C1 segment of cervical spinal cord (tissue), 14 donors: ENCODE measurements at places on chromosomes 12 and 14.

DNA sequence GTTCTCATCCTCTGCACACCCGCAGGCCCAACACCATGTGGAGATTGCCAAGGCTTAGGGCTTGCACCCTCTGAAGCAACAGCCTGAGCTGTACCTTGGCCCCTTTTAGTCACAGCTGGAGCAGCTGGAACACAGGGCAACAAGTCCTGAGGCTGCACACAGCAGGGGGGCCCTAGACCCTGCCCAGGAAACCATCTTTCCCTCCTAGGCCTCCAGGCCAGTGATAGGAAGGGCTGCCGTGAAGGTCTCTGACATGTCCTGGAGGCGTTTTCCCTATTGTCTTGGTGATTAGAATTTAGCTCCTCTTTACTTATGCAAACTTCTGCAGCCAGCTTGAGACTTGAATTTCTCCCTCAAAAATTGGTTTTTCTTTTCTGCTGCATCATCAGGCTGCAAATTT, 373.5 kb upstream of the CLEC14A start:
- no peak for DNase-seq

GRCh38 chr12:113049976-113050742, 6.4 kb upstream of the DTX1 start:
- DNase-seq: no peak

DNA sequence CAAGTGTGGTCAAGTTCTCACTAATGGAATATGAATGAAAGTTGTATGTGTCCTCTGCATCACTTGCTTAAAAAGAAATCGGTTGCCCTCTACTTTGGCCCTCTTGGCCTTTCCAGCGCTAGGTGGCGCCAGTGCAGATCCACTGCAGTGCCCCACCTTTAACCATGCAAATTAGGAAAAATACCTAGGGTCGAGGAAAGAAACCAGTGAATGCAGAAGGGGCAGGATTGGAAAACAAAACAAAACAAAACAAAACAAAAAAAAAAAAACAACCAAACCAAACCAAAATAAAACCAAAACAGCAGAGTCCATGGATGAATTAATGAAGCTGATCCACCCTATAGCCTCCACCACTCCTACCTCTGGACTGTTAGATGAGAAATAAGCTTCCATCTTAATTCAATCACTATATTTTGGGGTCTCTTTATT, 12.9 kb upstream of the NEMF start:
- peak; percentile 37 for DNase-seq

GRCh38 chr12:50985322-50985721, 33.0 kb downstream of the HIGD1C start:
- no peak for DNase-seq

DNA sequence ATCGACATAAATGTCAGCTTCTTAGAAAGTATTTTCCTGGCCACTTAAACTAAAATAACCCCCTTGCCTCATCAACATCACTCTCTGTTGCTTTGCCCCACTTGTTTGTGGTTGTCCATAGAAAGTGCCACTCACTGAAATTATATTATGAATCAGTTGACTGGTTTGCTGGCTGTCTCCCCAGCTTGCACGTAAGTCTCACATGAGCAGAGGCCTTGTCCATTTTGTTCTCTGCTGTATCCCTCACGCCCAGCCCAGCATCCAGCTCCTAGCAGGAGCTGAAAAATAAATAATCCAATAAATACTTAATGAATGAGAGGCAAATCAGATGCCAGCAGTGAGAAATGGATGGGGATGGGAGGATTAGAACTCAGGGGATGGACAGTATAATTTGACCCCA, 159.3 kb downstream of the KSR2 start:
- no peak for DNase-seq

GRCh38 chr12:13278249-13278787, 81.8 kb downstream of the EMP1 start:
- DNase-seq: no peak

DNA sequence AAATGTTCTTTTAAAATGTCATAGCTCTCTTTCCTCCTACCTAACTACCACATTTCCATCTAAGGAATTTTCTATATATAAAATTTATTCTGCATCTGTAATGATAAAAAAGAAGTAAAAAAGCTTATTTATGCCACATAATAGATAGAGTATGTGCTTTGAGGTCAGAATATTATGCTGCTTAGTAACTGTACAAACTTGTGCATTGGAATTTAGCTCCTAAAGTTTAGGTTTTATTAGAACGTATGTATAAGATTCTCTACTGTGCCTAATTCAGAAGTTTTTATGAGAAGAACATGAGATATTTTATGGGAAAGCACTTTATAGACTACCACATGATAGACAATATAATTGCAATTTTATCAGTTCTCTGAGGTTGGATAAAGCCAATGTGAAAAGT, 384.6 kb downstream of the SLC16A7 start:
- DNase-seq: no peak

DNA sequence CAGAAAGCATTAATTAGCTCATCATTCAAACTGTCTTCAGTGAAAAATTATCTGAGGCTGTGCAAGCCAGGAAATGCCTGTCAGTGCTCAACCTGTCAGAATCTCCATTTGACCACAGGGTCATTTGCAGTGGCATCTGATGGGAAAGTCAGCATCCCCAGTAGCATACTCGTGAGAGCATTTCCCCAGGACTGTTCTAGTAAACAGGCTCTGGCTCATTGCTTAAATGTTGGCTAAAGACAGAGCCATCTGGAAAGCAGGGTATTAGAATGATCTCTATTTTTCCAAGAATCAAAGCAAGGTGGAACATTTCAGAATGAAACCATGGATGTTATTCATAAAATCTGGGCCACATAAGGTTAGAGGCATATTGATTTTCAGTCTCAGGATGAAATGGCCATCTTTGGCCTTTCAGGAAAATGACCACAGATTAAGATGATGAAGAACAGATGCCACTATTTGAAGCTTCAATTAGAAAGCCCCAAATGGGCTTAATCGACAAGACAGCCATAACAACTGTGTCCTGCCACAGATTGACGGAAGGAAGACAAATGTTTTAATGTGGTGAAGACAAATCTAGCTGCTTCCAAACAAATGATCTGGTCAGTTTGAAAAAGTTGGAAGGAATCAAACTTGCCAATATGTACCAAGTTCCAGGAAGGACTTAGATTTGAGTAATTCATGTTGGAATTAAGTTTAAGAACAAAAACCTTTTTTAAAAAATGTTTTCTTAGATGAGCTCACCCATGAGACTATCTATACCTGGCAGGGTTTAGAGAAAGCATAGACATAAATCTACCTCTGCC, 94.0 kb upstream of the FAR2 start:
- no peak for DNase-seq

DNA sequence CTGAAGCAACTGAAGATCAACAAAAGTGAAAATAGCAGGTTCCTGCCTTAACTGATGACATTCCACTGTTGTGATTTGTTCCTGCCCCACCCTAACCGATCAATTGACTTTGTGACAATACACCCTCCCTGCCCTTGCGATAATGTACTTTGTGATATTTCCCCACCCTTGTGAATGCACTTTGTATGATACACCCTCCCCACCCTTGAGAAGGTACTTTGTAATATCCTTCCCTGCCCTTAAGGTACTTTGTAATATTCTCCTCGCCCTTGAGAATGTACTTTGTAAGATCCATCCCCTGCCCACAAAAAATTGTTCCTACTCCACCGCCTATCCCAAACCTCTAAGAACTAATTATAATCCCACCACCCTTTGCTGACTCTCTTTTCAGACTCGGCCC, 41.4 kb downstream of the BCAT1 start:
- DNase-seq: no peak

DNA sequence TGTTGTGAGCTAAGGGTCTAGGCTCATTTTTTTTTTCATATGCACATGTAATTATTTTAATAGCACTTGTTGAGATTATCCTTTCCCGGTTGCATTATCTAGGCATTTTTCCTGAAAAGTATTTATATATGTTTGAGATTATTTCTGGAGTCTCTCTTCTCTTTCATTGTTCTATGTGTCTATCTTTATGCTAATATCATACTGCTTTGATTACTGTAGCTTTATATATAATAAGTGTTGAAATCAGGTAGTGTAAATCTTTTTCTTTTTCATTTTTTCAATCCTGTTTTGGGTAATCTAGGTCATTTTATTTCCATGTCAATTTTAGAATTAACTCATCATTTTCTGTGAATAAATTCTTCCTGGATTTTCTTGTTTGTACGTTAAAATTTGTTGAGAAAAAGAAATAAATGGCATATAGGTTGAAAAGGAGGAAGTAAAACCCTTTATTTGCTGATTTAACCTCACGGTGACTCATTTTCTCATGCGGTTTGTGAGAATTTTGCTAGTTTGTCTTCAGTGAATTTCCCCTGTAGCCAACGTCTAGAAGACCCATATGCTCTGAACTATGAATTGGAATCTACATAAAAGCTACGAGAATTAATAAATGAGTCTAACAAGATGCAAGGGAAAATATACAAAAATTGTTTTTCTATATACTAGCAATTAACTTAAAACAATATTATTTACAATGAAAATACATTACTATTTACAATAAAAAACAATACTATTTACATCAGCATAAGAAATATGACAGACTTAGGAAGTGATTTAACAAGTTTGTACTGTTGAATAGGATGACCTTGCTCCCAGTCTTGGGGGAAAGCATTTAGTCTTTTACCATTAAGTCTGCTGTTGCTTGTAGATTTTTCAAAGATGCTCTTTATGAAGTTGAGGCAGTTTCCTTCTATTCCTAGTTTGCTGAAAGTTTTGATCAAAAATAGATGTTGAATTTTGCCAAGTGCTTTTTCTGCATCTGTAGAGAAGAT, 105.0 kb downstream of the SNAPC1 start:
- DNase-seq: no peak

DNA sequence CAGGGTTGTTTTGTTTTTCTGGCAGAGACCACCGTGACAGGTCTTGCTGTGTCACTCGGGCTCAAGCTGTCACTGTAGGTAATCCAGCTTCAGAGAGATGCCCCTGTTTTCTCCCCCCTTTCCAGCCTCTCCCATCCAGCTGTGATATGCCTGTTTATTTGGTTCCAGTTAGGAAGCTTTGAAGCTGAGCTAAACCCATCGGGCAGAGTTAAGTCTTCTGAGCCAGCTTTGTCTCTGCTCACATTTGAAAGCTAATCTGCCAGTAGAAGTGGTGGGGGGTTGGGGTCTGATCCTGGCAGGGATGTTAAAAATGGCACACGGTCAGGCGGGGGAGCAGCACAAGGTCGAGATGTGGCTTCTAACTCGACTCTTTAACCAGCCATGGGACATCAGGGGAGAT, 130.0 kb downstream of the TSPAN9 start:
- DNase-seq: no peak

GRCh38 chr12:49825971-49826421, 2.2 kb downstream of the NCKAP5L start:
- DNase-seq: no peak

- DNase-seq: peak; percentile 1
These were observed 239.2 kb downstream of the NUAK1 start for GRCh38 chr12:105899589-105899988.

DNA sequence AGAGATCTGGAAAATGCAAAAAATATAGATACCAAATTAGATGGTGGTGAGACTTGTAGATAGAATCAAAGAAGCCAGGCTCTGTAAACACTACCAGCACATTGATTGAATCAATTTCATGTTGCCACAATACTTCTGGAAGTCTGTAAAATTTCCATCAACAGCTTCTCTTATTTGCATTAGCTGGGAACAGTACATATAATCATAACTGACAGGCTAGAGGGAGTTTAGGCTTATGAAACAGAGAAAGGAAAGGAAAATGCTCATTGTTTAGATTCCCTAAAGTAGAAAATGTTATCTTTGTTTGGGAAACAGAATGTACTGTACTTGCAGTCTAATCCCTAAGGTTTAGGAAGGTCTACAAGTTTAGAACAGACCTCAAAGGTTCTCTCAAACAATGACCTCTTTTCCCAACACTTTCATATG, 335.2 kb downstream of the CEP128 start:
- no peak for DNase-seq

- no peak for DNase-seq
These were observed at the start of gene SPX for GRCh38 chr12:21526053-21526452. TSS of gene SPX (plus strand) at chr12:21526296. CDS start at chr12:21526473, 177 bp downstream.

DNA sequence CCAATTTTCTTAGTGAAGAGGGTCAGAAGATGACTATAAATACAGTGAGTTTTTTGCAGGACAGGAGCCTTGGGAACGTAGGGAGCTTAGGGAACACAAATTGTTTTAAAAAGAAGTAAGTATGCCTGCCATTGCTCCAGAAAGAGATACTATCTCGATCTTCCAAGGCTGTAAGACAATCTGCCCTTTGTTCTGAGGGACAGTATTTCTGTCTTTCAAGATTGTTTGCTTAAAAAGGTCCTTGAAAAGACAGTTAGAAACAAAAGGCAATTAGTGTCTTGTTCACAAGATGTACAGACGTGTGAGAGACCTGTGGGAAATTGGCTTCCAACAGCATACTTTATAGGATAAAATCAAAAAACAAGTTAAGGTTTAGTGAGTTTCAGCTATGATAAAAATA, 321.2 kb upstream of the FAR2 start:
- no peak for DNase-seq

- DNase-seq: no peak
These were observed 96.1 kb upstream of the GRIP1 start for GRCh38 chr12:66774929-66775328.

GRCh38 chr12:26400627-26401026, 205.3 kb downstream of the SSPN start:
- no peak for DNase-seq

DNA sequence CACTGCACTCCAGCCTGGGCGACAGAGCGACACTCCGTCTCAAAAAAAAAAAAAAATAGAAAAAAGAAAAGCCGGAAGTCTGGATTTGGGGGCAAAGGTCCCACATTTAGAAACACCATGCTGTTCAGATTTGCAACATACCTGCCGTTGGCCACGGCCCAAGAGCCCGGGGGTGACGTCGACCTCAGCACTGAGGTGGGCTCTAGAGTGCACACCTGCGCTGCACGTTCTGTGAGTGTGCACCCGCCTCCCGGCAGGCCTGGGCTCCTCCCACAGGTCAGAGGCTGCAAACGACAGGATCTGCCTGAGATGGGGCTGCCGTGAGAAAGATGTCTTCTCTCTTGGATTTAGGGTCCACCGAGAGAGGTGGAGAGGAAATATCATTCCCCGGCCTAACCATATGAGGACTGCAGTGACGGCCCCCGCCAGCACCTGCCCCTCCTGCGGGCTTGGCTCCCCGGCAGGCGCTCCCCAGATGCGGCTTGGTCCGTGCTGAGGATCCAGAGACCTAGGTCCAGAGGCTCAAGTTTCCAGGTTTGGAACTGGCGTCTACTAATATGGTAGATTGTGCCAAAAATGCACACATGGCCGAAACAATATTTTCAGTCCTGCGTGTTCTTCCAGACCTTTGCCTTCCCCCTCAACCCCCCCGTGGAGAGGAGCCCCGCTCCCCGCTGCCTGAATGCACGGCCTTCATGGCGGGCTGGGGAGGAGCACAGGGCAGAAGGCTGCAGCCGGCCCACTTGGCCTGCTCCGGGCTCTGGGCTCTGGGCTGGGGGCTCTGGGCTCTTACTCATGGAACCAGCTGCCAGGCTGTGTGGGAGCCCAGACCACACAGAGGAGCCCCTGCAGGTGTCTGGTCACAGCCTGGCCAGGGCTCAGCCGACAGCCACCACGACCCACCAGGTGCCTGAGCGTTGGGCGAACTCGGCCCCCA, 58.8 kb upstream of the FBRSL1 start:
- no peak for DNase-seq

DNA sequence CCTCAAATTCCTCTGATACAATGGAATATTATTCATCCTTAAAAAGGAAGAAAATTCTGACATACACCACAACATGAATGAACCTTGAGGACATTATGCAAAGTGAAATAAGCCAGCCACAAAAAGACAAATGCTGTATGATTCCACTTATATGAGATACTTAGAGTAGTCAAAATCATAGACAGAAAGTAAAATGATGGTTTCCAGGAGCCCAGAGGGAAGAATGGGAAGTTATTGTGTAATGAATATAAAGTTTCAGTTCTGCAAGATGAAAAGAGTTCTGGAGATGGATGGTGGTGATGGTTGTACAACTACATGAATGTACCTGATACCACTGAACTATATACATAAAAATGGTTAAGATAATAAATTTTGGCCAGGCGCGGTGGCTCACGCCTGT, 18.3 kb downstream of the VWF start:
- DNase-seq: no peak
